CD4-positive, alpha-beta T cell treated with Interleukin-17A for 4 hours (primary cell): ENCODE measurements at places on chromosomes 3 and 15.

DNA sequence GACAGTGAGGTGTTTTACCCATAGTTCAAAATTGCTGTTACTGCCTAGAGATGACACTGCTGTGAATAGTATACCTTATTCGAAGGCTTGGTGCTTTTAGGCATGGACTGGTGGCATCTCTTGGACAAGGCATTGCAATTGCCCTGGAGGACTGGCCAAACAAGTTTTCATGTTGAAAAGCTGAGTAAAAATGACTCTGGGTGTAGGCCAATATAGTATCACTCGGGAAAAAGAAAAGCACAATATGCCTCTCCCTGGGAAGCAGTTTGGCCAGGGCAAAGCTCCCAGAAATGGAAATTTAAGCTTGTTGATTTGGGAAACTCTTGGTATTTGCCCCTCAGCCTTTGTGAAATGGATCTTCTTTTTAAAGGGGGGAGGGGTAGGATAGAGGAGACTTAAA is 54.8 kb downstream of the ZNF609 start:
- DNase-seq, result no peak

DNA sequence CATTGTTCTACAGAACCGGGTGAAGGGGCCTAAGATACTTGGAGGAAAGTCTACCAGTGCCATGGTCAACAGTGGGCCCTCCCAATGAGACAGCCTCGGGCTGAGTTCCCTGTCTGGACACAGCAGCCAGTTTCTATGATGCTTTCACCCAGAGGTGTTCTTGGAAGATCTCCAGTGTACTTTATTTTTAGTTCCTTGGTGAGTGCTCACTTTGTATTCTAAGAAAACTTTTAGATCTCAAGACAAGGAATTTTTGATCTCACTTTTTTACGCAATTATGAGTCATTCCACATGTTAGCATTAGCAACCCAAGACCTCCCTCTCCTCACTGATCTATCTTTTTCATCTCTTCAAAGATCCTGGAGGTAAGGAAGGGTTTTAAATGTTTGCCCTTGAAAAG is 287.7 kb downstream of the RORA start:
- no peak for DNase-seq

DNA sequence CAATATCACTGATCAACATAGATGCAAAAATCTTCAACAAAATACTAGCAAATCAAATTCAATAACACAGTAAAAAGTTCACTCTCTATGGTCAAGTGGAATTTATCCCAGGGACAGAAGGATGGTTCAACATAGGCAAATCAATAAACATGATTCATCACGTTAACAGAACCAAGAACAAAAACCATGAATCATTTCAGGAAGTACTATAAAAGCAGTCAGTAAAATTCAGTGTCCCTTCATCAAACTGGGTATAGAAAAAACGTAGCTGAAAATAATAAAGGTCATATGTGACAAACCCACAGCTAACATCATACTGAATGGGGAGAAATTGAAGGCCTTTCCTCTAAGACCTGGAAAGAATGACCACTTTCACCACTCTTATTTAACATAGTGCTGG is 172.1 kb downstream of the POLR2M start:
- DNase-seq, result no peak

- DNase-seq, result no peak
These were observed 2.8 kb downstream of the MB21D2 start for GRCh38 chr3:192914848-192915247.

- no peak for DNase-seq
These were observed 122.2 kb upstream of the DCBLD2 start for GRCh38 chr3:99023590-99024192.

- no peak for DNase-seq
These were observed 254.2 kb upstream of the CDIN1 start for GRCh38 chr15:36325206-36325605.

DNA sequence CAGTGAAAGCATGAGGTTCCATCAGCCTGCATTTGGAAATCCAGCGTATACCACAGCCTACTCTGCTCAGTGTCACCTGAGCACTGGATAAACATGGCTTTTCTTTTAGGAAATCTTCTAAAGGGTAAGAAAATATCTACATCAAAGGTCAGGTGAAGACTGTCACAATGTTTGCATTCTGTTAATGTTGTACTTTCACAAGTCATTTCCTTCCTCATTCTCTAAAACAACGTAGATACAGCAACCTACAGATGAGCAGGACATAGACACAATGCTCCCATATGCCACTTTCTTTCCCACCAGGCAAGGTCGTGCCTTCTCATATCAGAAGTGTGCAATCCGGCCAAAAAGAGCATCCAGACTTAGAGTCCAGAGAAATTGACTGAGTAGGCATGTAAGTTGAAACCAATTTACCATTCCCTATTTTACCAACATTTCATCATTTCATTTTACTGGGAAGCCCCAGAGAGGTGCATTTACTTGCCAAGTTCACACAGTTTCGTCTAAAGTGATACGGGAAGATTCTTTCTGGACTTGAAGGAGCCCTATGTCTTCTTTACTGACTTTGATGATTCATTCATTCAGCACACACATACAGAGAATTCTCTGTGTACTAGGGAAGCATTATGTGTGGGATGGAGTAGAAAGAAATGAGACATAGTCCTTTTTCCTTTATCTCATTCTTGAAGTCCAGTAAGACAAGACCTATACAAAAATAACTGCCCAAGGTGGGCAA is 30.6 kb upstream of the LPP start:
- no peak for DNase-seq

GRCh38 chr3:8282541-8283165 is 219.0 kb upstream of the LMCD1 start:
- DNase-seq, result no peak

- DNase-seq, result no peak
These were observed 60.4 kb downstream of the MESD start for GRCh38 chr15:80929225-80929624.

- DNase-seq, result no peak
These were observed 142.5 kb upstream of the EIF1B start for GRCh38 chr3:40166997-40167396.

- no peak for DNase-seq
These were observed 139.0 kb downstream of the CTNNB1 start for GRCh38 chr3:41338276-41338675.

DNA sequence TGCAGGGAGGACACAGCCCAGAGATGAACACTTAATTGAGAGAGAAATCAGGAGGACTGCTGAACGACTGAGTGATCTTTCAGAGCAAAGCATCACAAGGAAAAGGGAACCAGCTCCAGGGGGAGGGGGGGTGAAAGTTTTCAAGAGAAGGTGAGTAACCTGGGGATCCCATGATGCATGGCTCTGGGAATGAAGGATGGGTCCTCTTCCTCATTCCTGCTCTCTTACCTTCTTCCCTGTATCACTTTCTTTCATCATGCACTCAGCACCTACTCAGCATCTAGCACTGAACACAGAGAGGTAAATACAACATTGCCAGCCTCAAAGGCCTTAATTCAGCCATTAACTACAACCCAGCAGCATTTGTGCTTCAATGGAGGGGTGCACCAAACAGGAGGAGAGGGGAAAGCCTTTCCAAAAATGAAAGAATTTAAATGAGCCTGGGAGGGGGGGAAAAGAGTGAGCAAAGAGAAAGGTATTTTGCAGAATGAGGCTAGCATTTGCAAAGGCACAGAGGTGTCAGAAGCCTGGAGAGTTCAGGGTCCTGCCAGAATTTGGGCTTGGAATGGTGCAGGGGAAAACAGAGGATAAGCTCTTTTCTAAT is 427.4 kb downstream of the FOXP1 start:
- DNase-seq, result no peak

- no peak for DNase-seq
These were observed 211.1 kb upstream of the ADAMTS9 start for GRCh38 chr3:64898941-64899340.
